ENCODE measurements at places on chromosomes 3 and 15.

GRCh38 chr15:36390491-36390890 is 188.9 kb upstream of the CDIN1 start:
- no peak for DNase-seq

DNA sequence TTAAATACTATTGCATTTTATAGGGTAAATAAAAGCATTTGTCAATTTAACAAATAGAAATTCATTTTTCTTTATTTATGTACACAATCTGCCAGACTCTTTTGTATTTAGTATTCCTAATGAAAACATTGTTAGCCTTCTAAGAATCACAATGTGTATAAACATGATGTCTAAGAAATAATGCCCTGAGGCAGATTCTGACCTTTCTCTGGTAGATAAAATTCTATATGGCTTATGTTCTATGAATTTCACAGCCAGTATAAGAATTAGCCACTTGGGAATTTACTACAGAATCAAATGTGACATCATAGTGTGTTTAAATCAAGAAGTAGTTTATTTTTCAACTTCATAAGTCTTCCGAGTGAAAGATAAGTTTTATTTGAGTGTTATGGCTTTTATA is 457.4 kb downstream of the ZIC1 start:
- no peak for DNase-seq

- no peak for DNase-seq
These were observed 396.8 kb upstream of the TBL1XR1 start for GRCh38 chr3:177594096-177594495.

GRCh38 chr3:164458986-164459385 is 619.3 kb downstream of the SI start:
- DNase-seq = no peak

DNA sequence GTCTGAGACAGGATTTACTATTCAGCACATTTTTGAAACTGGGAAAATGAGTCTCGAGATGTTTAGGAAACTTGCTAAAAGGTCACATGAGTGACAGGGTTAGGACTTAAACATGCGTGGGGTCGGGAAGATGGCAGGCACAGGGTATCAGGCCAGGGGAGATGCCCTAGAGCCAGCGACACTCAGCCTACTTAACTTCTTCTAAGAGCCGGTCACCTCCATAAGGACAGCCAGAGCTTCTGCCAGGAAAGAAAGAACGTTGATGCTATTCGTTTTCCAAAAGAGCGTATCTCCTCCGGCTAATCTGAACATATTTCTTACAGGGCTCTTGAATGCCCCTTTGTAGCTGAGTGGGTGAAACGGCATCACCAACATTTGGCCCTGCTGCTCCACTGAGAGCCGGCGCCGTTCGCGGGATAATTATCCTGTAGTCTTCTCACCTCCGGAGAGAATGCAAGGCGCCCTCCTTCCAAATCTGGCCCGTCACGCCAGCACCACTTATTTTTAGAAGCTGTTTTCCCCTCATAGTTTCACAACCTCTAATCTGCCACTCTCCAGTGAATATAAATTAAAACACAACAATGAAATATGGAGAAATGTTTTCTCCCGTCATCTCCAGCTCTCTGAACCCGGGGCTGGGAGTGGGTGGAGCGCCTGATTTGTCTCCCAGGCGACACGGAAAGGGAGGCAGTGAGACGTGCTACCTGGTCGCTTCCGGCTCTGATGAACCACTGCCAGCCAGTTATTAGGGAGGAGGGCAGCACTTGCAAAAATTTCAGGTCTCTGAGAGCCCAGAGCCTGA is 58.5 kb downstream of the LIPC start:
- no peak for DNase-seq

- DNase-seq = no peak
These were observed 112.7 kb downstream of the RAB11A start for GRCh38 chr15:65981837-65982626.

DNA sequence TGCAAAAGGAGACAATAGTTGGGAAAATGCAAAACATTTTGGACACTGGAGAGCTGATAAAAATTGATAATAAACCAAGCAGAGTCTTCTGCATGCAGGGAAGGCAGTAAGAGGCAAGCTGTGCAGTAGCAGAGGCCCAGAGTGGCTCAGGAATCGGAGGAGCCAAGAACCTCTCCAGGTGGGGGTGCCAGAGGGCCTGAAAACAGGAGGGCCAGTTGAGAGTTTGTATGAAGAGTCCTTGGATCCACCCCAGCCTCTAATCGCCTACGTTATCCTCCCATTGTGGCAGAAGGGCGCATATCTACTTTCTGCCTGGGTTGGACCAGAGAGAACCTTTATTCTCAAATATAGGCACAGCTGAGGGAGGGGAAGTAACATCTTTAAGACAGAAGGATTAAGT is 48.9 kb upstream of the RBP1 start:
- no peak for DNase-seq

GRCh38 chr3:119636891-119637611 is 23.3 kb downstream of the POPDC2 start:
- DNase-seq = no peak

DNA sequence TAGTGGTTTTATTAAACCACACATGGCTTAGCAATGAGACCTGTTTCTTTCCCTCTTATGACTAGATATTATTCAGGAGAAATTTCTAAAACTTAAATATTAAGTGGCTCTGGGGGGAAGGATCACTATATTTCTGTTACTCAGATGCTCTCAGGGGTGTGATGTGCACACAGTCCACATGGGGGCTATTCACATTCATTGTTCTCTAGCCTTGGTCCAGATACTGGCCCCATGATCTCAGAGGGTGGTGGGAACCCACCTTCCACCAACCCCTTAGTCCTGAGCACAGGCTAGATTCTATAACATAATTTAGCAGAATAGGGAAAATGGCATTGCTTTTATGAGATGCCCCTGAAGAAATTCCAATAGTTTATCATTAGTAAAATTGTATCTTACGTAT is 149.0 kb upstream of the ST8SIA2 start:
- DNase-seq = no peak

GRCh38 chr3:98361289-98361688 is 7.6 kb downstream of the OR5K4 start:
- no peak for DNase-seq

DNA sequence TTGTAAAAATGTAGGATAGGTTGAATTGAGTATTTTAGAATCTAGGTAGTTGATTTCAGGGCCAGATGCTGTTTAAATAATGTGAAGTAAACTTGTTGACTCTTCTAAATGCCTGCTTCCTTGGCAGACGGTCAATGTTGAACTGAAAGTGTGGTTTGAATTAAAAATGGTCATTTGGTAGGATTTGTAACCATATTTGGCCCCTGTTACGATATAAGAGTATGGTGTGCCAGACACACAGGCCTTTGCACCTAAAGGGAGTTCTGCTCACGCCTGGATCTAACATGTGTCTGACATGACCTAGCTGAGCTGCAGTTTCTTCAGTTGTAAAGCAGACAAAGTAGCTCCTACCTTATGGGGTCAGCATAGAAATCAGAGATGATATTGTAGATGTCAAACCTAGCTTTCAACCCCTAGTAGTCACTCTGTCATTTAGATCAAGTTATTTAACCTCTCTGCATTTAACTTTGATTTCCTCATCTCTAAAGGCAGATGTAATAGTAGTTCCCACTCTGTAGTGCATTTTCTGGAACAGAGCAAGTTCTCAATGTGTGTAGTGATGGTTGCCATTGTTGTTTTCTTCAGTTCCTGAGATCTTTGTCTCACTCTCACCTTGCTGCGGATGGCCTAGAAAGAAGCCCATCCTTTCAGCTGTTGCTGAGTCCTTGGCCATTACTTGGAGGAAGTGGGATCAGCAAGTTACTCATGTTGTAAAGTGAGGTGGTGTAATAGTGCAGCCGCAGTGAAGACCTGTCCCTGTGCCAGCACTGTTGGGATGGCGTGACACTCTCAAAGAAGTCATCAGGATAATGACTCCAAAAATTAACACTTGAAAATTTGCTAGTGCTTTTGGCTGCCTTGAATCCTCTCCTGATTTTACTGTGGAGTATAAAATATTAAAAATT is 90.2 kb downstream of the GHSR start:
- no peak for DNase-seq

DNA sequence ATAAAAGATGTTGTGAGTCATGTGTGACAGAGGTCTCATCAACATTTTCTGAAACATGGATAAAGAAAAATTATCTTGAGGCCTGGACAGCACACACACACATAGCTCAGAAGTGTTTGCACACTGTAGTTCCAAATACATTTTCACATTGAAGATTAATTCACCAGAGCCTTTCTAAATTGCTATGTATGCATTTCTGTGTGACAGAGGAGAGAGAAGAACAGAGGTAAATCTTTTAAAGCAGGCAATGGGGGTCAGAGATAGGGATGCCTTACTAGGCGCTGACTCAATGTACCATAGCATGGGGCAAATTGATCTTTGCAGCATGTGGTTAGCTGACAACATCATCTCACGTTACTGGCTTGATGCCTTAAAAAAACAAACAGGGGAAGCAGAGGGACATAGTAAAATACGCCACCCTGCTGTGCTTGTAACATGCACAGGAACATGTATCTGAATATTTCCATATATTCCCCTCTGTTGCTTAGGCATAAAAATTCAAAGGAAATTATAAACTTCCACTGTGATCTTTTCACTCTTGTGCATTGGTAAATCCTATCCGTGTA is 7.7 kb downstream of the POU1F1 start:
- no peak for DNase-seq

- no peak for DNase-seq
These were observed 81.9 kb upstream of the ADAMTSL3 start for GRCh38 chr15:83571820-83572707.

DNA sequence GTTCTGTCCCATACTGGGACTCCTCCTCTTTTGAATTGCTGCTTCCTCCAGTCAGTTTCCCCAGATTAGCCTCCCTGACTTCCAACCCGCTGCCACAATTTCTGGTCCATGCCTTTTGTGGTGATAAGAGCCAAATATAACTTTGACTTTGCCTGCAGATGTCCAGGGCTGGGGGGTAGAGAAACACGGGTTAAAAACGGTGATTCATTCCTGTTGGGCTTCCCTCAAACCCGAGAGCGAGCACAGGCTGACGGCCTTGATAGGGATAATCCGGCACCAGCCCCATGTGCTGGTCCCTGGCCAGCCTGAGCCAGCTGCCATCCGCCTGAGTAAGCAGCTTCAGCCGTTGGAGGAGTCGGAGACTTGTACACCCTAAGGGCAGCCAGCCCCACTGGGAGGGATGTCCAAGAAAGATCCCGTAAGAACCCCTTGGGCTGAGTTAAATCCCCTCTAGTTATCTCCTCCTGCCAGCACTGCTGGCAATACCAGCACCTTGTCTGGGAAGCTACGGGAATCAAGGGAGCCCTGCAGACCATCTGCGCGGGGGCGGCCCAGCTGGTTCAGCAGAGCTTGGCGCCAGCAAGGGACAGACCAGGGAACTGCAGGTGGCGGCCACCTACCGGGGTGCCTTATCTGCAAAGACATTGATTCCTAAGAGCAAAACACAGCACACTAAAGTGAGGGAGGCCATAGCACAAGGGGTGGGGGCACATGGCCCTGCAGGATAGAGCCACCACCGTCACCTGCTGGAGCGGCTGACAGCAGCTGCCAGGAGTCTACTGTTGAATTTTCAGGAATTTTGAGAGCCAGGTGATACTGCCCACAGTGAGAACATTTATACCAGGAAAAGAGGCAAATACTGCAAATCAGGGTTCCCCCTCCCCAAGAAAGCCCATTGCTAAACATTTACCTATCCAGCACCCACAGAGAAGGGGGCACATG is 18.1 kb downstream of the CSPG4 start:
- DNase-seq = peak; percentile 97

DNA sequence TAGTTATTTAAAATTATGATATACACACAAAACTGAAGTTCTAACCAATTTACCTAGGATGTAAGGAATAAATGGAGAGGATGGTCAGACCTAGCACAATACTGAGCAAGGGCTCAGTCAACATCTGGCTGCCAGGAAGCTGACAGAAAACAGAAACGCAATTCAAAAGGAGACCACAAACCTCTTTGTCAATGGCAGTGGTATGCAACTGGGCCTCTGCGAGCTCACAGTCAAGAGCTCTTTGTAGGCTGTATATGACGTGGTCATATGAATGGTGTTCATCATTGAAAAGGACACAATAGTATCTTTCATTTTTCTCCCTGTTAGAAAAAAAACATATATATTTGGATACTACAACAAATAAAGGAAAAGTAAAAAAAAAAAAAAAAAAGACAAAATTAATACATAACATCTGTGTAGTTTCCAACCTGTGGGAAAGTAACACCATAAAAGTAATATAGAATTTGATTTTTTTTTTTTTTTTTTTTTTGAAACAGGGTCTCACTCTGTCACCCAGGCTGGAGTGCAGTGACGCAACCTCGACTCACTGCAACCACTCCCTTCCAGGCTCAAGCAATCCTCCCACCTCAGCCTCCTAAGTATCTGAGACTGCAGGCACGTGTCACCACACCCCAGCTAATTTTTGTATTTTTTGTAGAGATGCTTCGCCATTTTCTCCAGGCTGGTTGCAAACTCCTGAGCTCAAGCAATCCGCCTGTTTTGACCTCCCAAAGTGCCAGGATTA is 37.9 kb downstream of the UBR1 start:
- DNase-seq = no peak

- no peak for DNase-seq
These were observed 37.9 kb downstream of the MAP3K13 start for GRCh38 chr3:185400866-185401265.

- no peak for DNase-seq
These were observed 975.4 kb downstream of the ZPLD1 start for GRCh38 chr3:103410231-103410630.

DNA sequence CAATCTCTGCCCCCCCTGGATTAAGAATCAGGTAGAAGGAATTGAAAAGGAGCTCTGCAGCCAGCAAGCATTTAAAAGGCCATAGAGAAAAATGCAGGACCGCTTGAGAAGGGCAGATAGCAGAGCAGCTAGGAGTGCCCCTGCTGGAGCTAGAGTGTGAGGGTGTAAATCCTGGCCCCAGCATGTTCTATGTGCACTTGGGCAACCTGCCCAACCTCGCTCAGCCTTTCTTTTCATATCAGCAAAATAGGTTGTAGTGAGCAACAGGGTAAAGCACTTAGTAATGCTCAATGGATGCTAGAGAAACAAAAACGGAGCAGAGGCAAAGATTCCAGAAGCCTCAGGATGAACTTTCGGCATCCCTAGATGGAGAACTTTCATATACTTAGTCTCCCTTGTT is 25.0 kb upstream of the THBS1 start:
- no peak for DNase-seq

- no peak for DNase-seq
These were observed 150.3 kb downstream of the ALCAM start for GRCh38 chr3:105516972-105517371.

DNA sequence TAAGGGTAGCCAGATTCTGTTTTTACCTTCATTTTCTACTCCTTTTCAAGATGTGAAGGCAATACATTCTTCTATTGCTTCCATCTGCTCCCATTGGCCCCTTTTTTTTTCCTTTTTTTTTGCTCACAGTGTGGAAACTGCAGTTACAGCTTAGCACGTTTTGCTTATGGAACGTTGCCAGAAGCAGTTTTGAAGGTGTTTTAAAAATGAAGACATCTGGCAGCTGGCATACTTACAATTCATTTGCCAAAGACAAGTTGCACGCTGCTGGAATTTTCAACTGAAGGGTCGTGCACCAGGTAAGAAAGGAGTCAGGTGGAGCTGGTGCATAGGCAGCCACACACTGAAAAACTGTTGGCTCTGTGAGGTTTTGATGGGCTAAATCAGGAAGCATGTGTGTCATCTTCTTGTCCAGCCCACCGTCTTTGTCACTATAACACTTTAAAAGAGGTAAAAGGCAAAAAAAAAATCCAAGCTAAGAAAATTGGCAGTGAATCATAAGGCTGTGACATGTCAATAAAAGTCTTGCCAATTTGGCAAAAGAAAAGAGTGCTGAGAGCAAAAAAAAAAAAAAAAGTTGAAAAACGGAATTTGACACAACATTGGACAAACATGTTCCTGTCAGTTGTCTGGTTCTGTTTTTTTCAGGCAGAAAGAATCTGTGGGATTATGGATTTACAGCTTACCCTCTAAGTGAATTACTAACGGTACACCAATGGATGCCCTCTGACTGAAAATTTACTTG is 225.4 kb upstream of the SOX2 start:
- peak; percentile 9 for DNase-seq
